GM23248 (cell line): ENCODE measurements at places on chromosomes 6 and 20. TPM values are rescaled to one million over a fixed set of nuclear protein-coding genes. Genes with fewer than 3 reads are reported as not detected.

Gene OR2W1
- total RNA-seq = not detected in 2 replicates

Gene MLN
- total RNA-seq = not detected in 2 replicates

Gene TAB2
- 28.4 and 30.7 TPM in 2 replicates for total RNA-seq

Gene TUBB2B
- total RNA-seq = 8.5 and 10.4 TPM in 2 replicates

Gene ADGB
- total RNA-seq = not detected in 2 replicates

Gene GRIK2
- 0.38 and 7.1 TPM in 2 replicates for total RNA-seq

Gene SYNCRIP
- total RNA-seq = 77.9 and 99.0 TPM in 2 replicates

Gene EYA2
- total RNA-seq = 0.38 TPM in 1 of 2 replicates, not detected in the other

Gene ANKS1A
- total RNA-seq = 4.4 and 7.2 TPM in 2 replicates
